Tibial nerve (tissue), 4 donors: ENCODE measurements at places on chromosomes 16 and 17. TPM values are rescaled to one million over a fixed set of nuclear protein-coding genes. Genes with fewer than 3 reads are reported as not detected.

GRCh38 chr16:12021578-12022253, 45.2 kb downstream of the SNX29 start:
- no peak for DNase-seq

CCDC78 gene
- total RNA-seq = 5.0 TPM

PARN gene
- total RNA-seq = 49.8 TPM

MPP2 gene
- 4.2 TPM for total RNA-seq

CRHR1 gene
- total RNA-seq = not detected
